ENCODE measurements at places on chromosomes 4 and X. TPM values are rescaled to one million over a fixed set of nuclear protein-coding genes. Genes with fewer than 3 reads are reported as not detected.

DNA sequence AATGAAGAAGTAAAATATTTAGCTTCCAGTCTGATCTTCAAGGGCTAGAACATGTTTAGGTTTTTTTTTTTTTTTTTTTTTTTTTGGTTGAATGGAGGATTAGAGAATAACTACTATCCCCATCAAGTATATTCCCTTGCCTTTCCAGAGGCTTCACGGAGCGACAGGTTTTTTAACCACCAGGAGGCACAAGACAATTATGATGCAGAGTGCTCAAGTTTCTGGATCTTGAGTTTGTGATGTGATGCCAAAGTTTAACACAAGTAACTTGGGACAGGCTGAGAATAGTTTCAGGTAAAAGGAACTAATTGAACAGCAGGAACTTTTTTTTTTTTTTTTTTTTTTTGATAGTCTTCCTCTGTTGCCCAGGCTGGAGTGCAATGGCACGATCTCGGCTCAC lies 30.3 kb downstream of the CCNI start:
- DNase-seq = no peak

DNA sequence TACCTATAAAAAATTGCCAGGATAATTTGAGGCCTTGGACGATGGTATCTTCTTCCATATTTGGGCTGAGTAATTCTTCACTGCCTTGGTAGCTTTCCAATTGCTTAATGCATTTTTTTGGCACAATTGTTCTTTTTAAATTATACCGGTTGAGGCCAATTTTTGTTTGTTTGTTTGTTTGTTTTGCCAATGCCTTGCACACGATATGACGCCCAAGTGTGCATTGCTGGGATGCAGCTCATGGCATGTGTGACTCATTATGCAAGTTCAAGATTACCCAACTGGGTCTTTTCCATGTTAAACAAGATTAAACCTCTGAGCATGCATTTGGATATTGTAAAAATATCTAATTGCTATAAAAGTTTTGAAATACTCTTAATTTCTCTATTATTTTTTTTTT lies 71.1 kb upstream of the KCNIP4 start:
- no peak for DNase-seq

- DNase-seq = no peak
Measured at GRCh38 chrX:18491587-18492340, 66.4 kb downstream of the CDKL5 start.

DNA sequence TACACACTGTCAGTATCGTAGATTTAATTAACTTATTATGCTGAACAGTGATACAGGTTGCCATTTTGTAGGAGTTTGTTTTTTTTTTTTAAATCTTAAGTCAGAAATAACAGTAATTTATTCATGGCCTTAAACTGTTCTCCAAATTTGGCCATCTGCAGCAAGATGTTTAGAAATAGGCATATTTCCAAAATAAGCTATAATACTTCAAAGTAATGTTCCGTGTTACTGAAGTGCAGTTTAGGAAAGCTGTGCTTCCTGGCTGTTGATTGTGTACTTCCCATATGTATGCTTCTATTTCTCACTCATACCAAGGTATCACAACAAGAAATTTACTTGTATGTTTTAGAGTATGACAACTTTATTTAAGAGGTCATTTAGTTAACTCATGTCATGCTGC lies 28.9 kb downstream of the CPEB2 start:
- DNase-seq = no peak

DNA sequence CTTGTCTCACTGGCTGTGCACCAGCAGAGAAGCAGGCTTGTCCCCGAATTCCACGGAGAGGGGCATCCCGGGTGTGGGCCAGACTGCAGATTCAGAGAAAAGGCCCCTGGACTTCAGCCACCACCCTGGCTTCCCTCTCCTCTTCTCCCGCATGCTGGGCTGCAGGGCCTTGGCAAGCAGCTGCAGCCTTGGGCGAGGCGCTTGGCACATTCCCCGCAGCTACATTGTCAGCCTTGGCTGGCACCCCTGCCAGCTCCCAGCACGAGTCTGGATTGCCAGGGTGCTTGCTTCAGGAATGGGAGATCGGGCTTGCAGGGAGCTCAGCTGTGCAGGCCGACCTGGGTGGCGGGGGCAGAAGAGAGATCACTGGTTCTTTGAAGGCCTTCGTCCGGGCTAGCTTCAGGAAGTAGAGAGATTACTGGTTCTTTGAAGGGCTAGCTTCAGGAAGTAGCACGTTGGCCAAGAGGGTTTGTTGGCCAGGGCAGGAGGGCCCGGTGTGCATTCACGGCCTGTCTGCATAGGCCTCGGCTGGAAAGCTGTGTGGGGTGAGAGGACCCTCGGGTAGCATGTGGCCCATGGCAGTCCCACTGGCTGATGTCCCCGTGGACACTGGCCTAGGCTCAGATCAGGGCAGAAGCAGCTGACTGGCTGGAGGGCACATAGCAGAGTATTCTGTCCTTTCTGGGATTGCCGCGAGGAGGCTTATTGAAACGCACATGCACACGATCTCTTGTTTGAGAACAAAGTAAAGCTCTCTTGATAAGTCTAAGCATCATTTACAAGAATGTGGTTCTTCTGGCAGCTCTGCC lies 2.7 kb downstream of the ABCD1 start:
- DNase-seq = no peak

DNA sequence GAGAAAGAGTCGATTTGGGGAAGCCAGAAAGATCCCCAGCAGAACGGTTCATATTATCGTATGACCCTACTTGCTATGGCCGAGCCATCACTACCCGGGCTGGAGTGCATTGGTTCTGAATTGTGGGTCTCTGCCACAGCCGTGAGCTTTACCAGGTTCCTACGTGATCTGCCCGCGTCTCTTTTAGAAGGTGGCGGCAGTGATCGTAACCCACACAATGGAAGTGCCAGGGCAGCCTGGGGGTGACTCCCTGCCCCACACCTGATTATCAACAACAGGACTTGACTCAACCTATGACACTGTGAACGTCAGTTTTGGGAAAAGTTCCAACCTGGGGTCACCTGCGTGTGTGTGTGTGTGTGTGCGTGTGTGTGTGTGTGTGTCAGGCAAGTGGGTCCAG lies 90.8 kb downstream of the SHOX start:
- DNase-seq = no peak

- no peak for DNase-seq
Measured at GRCh38 chr4:129972257-129972656, 876.3 kb downstream of the C4orf33 start.

GRCh38 chr4:119057417-119057816 lies 78.2 kb upstream of the MYOZ2 start:
- no peak for DNase-seq

- no peak for DNase-seq
Measured at GRCh38 chrX:140524556-140524955, 19.7 kb upstream of the SOX3 start.

The OTUD5 gene
- 50.6 TPM for total RNA-seq

The VSIG4 gene
- total RNA-seq = not detected

The FANCB gene
- total RNA-seq = 15.1 TPM

The GPRIN3 gene
- total RNA-seq = 11.8 TPM

Measured in activated CD8-positive, alpha-beta T cell treated with anti-CD3 and anti-CD28 coated beads for 36 hours (primary cell).